ENCODE measurements at places on chromosomes 11 and 22.

DNA sequence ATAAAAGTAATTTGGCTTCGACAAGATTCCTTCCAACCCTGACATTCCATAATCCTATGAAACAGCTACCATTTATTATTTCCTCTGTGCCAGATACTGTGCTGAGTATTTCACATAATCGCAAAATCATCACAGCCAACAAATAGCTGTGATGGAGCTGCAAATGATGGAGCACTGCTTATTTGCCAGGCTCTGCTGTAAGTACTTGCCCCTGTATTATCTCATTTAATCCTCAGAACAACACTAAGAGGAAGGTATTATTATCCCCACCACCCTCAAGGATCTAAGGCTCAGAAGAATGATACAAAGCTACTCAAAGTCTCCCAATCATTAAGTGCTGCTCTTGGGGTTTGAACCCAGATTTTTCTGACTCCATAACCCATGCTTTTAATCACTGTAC, 145.5 kb downstream of the CCDC34 start:
- DNase-seq = no peak

DNA sequence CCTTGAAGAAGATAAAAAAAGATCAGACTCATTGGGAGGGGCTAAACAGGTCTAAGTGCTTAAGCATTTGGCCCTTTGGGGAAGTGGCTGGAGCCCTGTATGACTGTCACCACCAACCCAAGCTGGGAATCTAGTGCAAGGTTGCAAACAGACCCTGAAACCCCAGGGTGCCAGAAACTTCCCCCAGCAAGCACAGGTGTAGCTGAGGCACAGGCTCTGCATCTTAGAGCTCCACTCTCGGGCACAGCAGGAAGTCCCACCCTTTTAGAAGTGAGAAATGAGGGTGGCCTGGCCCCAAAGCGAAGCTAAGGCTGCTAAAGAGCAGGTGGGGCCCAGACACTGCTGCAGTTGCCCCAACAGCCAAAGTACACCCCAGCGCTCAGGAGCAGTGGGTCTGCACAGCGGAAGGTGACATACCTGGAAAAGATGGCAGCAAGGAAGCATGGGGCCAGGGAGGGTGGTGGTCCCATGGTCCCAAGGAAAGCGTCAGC, 5.8 kb upstream of the KDM2A start:
- no peak for DNase-seq

DNA sequence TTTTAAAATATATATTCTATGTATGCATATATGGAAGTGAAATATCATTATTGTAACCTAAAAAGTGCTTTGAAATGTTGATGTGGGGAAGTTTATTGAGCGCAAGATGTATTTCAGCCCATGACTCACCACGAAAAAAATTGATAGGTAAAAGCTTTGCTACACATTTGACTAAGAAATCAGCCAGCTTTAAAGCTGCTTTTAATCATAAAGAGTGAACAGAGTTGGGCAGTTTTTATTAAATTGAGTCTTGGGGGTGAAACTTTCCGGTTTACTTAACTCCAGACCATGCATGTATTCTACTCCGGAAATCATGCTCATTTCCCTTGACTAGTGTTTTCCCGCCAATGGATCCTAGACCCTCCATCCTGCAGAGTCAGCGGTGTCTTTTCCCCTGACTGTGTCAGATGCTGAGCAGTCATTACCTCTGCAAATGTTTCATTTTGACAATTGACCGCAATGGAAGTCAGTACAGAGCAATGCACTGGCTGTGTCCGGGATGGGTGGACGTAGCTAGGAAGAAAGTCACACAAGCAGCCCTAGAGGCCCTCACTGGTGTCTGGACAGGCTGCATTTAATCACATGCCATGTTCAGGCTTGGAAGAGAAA, 47.2 kb upstream of the MPEG1 start:
- no peak for DNase-seq

DNA sequence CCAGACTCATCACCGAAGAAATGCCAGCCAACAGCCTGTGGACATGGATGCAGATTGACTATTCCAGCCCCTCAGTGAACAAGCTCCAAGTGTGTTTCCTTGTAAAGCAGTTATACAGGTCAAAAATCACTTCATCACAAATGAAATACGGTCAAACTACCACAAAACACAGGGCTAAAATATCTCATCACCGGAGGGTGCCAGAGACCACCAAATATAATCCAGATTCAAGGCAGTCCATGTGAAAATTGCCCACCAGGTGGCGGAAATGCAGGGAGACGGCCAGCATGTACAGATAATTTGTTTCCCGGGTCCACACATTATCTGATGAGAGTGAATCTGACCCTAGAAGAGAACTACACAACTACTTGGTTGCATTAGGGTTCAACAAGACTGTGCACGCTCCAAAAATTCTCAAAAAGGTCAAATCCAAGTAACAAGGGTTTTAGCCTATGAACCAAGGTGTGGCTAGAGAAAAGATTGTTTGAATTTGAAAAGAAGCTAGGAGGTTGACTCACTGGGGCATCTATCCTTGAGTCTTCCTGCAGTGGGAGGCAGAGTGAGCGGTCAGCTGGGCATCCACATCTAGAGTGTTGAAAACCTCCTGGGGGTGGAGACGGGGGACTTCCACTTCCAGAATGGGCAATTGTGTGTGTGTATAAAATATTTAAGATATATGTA, 71.7 kb downstream of the IGLL5 start:
- peak; percentile 78 for DNase-seq

DNA sequence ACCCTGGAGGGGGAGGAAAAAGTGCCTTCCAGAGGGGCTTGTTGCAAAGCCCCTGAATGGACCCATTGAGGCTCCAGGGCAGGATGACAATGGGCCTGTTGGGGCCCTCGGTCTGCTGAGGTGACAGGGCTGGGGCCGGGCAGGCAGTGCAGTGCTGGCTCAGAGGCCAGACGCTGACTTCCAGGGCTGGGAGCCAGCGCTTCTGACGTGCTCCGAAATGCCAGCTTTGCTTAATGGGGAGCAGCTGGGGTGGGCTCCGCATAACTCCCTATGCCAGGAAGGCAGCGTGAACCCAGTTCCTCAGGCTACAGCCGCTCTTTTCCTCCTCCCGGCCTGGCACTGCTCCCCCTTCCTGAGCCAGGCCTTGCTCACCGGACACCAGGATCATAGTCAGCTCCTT, 17.7 kb downstream of the NAV2 start:
- DNase-seq = no peak

DNA sequence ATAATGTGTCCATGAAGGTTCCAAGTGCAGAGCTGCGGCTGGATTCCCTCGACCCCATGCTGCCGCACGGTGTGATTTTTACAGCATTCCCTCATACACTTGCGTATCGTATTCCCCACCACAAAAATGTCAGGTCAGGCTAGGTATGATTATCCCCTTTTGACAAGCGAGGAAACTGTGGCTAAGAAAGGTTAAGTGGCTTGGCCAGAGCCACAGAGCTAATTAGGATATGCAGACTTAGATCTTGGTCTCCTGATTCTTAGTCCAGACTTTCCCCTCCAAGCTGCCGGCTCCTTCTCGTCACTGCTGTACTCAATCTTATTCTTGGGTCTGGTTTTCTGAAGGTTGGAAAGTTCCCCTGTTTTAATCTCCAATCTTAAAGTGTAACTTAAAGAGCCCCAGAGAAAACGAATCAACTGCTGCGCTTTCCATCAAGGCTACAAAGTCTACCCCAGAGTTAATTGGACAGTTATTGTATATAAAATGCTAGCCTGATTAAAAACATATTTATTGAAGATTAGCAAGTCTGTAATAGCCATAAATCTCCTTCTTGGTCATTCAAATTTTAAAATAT, 176.6 kb downstream of the ADAMTS15 start:
- no peak for DNase-seq

All from activated CD8-positive, alpha-beta memory T cell treated with anti-CD3 and anti-CD28 coated beads, Interleukin-2, amount 10 ng/mL, durations not matched to agents 7 days and 5 days (primary cell).